ENCODE measurements at places on chromosomes 12 and 14.

- DNase-seq, result no peak
Observed at GRCh38 chr12:32995623-32996022, 99.0 kb upstream of the PKP2 start.

DNA sequence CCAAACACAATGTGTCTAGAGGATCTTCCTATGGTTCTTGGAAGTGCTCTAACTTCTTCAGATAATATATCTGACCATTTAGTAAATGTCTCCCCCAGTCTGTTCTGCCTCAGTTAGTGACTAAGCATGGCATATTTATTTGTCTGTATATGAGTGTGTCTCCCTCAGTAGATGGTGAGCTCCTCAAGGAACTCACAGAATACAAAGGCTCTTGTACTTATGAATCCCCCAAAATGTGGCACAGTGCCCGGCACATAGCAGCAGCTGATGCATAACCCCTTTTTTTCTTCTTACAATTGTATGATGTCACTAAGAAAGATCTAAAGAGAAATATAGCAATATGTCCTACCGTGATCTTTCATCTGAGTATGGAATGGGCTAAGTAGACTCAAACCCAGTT is 264.7 kb upstream of the PRICKLE1 start:
- DNase-seq, result peak; percentile 31

- no peak for DNase-seq
Observed at GRCh38 chr12:121523741-121524140, 57.1 kb downstream of the KDM2B start.

- peak; percentile 49 for DNase-seq
Observed at GRCh38 chr14:71703477-71703876, 228.8 kb upstream of the RGS6 start.

DNA sequence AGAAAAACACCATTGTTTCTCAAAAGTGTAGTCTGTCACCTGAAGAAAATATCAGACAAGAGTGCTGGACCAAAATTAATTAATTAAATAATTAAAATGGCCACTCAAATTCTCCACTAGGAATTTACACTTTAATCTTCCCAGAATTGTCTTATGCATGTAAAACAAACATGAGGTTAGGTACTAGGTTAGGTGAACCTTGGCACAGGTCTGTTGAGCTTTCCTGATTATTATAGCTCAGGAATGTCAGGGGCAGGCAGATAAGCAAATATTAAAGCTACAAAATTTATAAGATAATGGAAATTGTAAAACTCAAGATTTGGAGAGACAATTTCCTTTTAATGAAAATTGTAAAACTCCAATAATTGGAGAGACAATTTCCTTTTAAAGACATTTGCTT is 253.2 kb downstream of the BMP4 start:
- no peak for DNase-seq

DNA sequence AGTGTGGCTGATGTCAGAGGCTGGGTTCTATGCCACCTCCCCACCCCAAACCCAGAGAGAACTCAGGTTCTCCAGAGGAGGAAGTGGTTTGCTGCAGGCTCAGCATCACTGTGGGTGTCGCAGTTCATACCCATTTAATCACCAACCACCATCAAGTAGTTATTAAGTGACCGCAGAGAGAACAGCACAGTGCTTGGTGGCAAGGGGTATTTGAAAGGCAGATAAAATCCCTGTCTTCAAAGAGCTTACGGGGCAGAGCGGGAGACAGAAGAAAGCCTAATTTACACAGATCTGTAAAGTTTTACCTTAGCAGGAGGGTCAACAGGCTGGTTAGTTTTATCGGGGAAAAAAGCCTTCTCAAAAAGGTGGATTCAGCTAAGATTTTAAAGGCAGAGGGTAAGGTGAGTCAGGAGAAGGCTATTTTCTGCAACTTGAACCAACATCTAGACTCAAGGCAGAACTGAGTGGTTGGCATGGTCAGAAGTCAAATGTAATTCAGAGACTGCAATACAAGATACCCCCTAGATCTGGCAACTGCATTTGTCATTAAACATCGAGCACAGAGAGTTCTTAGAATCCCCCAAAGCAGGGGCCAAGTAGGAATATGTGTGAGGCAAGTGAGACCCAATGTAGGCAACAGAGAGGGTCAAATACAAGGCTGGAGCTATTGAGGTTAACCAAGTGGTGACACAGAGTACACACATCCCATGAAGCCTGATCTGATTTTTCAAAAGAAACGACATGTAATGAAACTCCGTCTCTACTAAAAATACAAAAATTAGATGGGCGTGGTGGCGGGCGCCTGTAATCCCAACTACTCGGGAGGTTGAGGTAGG is 13.2 kb downstream of the PXN start:
- no peak for DNase-seq

DNA sequence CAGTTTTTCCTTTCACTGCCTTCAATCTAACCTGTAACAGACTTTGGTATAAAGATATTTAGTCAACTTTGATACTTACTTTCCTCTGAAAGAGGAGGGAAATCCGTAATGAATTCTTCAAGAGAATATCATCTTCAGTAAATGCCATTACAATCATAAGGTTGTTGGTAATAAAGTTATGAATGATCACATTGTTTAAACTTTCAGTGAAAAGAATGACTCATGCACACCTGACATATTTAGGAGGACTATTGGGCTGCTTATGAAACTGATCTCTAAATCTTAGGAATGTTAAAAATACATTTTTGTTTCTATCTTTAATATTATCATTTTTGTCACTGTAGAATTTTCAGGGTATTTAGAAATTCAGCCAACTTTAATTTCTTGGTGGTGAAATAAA is 474.7 kb downstream of the SLC16A7 start:
- no peak for DNase-seq

DNA sequence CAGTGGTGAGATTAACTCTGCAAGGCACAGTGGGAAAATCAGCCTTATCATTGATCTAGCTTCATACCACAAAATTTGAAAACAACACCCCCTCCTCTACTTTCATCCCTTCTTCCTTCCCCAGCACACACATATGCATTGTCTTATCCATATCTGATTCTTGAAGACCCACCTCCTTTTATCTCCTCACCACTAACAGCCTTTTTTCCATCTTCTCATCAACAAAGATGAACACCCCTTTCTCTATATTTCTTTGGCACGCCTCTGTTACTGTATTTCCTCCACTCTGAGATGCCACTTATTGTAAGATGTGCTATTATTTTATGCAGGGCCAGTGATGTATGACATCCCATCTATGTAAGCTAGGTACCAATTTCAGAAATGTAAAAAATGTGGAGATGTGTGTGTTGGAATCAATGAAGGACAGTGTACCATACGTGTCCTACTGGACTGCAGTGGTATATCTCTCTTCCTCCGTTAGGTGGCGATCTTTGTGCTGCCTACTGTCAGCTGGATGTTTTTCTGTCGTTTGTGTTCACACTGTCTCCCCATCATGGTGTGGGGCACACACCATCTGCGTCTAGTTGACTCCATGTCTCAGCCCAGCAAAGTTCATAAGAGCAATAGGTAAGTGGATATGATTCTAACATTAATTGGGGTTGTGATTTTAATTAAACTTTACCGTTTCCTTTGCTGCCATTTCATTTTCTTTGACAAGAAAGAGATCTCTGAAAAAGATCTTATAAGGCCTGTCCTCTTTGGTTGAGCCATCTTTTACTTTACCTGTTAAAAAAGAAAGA is 24.0 kb downstream of the CCDC38 start:
- peak; percentile 43 for DNase-seq

GRCh38 chr14:100846309-100846859 is 20.5 kb downstream of the MEG3 start:
- no peak for DNase-seq

DNA sequence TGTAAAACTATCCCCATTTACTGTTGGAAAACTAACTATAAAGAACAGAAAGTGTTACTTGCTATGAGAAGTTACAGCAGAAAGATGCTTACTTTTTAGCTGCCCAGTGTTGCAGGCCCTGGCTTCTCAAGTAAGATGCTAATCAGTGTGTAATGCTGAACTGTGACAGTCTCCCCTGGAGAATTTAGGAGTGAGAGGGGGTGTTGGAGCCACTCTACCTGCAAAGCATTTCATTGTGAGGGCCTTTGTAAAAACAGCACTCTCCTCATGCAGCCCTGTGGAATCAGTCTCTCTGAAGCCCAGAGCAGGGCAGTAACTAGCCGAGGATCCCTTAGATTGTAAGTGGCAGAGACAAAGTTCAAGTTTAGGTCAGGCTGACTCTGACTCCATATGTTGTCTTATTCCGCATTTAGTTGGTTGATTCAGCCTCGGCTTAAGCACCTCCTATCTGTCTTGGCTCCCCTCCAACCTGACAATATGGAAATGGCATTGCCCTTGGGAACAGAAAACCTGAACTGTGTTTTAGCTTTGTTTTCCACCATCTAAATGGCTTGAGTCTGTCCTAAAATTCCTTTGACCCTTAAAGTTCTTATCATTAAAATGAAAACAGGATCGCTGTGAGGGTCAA is 141.3 kb downstream of the PRKCH start:
- peak; percentile 86 for DNase-seq

DNA sequence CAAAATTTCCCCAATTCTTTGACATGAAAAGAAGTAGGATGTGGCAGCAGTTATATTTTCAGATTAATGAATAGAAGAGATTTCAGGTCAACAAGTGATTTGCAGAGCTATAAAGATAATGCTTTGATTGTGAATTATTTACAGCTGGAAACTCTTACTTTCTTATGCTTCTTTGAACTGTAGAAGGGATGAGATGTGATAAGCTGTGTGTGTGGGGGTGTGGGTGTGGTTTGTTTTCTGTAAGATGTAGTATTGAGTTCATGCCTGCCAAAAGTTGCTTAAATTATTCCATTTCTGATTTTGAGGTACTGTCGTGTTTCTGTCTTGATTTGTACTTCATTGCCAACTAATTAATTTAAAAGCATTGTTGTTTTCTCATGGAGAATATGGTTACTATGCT is 22.7 kb downstream of the AEBP2 start:
- no peak for DNase-seq

GRCh38 chr12:70784042-70784668 is 136.4 kb downstream of the PTPRR start:
- no peak for DNase-seq

DNA sequence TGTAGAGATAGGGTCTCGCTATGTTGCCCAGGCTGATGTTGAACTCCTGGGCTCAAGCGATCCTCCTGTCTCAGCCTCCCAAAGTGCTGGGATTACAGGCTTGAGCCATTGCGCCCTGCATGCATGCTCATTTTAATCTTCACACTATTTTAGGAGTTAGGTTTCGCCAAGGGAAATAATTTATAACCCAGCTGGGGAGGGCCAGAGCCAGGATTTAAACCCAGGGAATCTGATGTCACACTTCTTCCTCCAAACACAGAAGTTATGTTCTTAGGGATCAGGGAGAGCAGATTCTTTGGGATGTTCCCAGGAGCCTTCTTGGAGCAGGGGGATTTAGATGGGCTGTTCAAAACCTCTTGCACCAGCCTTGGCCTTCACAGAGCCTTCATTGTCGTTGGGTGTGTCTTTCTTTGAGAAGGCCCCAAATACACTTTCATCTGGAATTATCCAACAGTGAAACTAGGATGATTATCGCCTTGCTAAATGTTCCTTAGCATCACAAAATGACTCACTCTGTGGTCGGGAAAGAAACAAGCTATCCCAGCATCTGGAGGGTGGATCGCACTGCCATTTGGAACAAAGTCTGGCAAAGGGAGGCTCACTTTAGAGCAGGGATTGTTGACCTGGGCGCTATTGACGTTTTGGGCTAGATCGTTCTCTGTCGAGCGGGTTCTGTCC is 8.2 kb upstream of the PPP1CC start:
- DNase-seq, result peak; percentile 30

GRCh38 chr14:32473464-32473855 is 144.4 kb downstream of the AKAP6 start:
- DNase-seq, result peak; percentile 76

DNA sequence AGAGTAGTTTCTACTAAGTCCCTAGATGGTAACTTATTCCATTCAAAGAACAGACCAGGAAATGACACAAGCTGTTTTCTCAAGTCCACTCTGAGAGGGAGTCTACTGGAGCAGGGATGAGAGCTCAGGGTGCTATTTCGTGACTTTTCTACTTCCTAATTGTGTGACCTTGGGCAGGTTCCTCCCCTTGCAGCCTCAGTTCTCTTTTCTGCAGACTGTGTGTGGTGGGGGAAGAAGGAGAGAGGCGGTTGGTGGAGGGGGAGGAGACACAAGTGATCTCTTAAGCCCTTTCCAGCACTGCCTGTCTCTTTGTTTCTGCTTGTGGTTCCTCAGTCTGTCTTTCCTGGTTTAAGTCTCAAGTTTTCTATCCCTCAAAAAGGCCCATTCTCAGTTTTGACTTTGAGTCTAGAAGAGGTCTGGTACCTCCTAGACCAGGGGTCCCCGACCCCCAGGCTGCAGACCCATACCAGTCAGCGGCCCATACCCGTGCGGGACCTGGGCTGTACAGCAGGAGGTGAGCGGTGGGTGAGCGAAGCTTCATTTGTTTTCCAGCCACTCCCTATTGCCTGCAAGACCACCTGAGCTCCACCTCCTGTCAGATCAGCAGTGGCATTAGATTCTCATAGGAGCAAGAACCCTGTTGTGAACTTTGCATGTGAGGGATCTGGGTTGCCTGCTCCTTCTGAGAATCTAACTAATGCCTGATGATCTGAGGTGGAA is 10.7 kb downstream of the FGF6 start:
- DNase-seq, result no peak

DNA sequence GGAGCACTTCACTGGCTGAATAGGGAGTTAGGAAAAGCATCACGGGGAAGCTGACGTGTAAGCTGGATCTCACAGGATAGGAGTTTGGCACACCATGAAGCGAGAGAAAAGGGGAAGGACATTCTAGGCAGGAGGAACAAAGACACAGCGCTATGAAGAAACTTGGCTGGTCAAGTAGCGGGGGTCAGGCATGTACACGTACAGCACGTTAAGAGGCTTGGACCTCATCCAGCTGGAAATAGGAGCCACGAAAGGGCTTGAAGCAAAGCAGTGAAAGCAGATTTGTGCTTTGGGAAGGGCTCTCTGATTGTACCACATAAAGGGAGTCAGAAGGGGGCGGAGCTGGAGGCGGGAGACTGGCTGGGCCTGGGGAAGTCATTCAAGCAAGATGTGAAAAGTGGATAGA is 19.6 kb upstream of the GALNT8 start:
- peak; percentile 38 for DNase-seq

GRCh38 chr14:105146976-105147635 is 21.5 kb downstream of the JAG2 start:
- DNase-seq, result no peak

GRCh38 chr14:92513966-92514843 is 624 bp downstream of the RIN3 start:
- peak; percentile 21 for DNase-seq

DNA sequence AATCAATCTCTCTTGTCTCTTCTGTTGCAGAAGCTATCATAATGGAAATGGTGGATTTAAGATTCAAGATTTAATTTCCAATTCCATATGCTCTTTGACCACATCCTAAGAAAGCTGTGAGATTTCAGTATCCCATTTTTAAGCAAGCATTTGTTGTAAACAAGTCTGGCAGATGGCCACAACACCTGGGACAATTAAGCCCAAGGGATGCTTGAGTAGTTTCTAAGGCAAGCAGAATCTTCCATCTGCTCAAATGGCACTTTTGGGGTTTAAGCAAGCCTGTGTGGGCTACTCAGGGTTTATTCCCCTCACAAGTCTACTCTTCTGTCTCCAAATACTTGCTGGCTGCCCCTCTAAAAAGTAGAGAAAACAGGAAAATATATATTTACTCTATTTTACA is 304.7 kb upstream of the SYT1 start:
- DNase-seq, result no peak
